Lung (tissue), 17 donors: ENCODE measurements at places on chromosomes 11 and 22. TPM values are rescaled to one million over a fixed set of nuclear protein-coding genes. Genes with fewer than 3 reads are reported as not detected.

The CCT8L2 gene
- total RNA-seq = not detected

The MISFA gene
- 3.5 TPM for total RNA-seq

The RTN4R gene
- 7.8 TPM for total RNA-seq

The CHKB gene
- total RNA-seq = 87.3 TPM

The KRTAP5-7 gene
- total RNA-seq = not detected
